LNCaP clone FGC (cell line): ENCODE measurements at places on chromosomes 4 and X.

- no peak for DNase-seq
These were observed 13.8 kb upstream of the ENOX2 start for GRCh38 chrX:130916636-130917422.

- DNase-seq: no peak
These were observed 67.8 kb downstream of the NBDY start for GRCh38 chrX:56796641-56797395.

DNA sequence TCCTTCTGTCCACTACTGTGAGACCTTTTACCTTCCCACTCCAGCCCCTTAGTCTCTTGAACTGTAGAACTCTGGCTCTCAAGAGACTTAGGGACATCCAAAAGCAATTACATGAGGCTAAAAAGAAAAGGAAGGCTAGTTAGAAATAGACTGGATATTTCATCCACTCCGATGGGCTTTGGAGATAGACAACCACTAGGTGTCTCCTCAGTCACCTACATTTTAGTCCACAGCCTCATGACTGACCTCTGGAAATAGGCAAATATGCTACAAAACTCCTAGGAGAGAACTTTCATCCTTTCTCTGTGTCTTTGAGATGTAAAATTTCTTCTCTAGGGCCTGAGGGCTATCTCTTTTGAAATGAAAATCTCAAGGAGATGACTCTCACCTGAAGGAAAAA, 45.1 kb upstream of the LAMP2 start:
- no peak for DNase-seq

DNA sequence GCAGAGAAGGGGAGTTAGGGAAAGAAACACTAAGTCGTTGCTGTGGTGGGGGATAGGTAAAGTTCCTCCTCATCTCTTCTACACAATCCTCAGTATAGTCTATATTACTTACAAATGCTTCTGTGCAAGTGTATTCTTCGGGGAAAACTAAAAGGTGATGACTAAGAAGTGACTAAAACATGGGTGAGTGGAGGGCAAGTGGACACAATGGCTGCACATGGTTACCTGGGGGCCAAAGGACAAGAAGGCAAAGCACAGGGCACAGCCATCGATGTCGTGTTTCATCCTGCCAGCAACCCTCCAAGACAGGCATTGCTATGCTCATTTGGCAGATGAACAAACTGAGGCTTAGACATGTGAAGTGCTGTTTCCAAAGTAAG, 35.5 kb upstream of the CCKAR start:
- DNase-seq: no peak

DNA sequence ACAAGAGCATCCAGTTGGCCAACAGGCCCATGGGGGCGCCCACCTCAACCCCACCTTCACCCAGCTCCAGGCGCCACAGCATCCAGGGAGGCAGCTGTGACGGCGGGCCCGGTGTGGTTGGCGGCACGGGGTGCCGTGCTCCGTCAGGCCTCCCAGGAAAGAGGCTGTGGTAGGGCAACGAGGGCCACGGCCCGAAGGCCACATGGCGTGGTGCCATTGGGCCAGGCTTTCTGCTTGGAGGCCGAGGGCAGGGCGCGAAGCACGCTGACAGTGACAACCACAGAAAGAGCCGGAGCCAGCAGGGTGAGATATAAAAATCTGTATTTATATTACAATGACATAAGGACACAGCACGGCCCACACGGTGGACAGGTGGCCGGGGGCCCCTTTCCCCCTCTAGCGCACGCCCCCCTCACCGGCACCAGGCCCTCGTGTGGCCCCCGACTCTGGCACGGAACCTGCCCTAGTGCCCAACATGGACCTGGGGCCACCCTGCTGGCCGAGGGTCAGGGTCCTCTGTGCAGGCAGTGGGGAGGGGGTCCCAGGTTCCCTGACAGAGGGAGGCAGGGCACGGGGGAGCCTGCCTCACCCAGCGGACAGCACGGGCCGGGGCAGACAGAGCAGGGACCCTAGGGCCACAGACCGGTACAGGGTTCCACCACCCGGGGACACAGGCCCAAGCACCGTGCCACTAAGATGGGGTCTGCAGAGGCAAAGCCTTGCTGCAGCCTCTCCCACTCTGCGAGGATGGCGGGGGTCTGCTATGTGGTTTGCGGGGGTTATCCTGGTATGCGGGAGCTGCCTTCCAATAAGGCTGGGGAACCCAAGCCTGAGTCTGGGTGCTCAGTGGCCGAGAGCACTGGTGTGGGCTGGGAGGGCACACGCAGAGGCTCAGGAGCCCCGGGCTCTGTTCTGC, 5.5 kb upstream of the HAUS3 start:
- DNase-seq: no peak

- DNase-seq: no peak
These were observed 143.0 kb downstream of the RASL11B start for GRCh38 chr4:53005149-53005546.

- DNase-seq: no peak
These were observed 12.8 kb downstream of the MTM1 start for GRCh38 chrX:150581093-150581775.

- no peak for DNase-seq
These were observed 246.2 kb downstream of the SCFD2 start for GRCh38 chr4:53119680-53120079.

DNA sequence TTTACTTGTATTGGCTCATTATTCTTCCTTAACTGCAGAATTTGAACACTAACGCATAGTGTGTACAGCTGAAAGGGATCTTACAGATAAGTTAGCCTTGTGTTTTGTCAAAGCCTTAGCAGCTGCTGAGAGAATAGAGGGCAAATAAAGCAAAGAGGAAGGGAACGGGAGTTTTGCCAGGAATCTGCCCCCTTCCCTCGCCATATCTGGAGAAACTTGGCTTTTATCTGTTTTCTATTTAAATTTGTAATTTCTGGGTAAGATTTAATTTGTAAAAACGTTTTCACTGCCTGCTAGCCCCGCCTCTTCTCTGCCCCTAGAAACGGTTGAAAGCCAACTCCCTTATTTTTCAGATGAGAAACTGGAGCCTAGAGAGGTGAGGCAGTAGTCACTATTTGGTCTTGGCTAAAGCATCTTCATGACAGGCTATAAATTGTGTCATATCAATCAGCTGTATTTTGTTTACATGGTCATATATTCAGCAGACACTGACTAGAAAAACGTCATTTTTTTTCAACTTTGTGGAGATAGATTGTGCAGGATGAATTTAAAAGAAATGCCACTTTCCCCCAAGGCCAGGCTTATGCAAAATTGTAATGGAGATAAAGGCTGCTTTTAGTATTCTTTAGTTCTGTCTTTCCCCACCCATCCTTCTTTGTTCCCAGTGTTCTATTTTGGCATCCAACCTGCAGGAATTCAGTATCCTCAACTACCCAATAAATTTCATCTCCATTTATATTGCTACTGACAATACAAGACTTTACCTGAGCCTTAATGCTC, 319.4 kb downstream of the SH2D1A start:
- no peak for DNase-seq

DNA sequence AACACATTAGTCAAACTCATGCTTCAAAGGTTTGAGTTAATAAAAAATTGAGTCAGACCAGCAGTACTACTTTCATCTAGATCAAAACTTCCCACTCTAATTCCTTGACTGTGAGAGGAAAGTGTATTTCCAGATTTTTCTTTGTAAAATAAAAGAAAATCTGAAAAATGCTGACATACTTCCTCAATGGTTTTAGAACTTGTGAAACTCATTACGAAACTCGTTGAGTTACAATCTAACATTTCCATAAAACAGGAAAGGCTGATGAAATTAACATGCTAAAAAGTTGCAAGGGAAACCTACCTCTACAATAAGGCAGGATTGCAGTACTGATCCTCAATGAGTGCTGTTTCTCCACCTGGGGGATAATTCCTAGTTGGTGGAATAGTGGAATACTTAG, 217.8 kb upstream of the HCCS start:
- no peak for DNase-seq

GRCh38 chr4:184824081-184824775, 1.5 kb downstream of the ACSL1 start:
- no peak for DNase-seq

GRCh38 chrX:98717970-98718369, 1692.1 kb downstream of the PCDH19 start:
- no peak for DNase-seq

DNA sequence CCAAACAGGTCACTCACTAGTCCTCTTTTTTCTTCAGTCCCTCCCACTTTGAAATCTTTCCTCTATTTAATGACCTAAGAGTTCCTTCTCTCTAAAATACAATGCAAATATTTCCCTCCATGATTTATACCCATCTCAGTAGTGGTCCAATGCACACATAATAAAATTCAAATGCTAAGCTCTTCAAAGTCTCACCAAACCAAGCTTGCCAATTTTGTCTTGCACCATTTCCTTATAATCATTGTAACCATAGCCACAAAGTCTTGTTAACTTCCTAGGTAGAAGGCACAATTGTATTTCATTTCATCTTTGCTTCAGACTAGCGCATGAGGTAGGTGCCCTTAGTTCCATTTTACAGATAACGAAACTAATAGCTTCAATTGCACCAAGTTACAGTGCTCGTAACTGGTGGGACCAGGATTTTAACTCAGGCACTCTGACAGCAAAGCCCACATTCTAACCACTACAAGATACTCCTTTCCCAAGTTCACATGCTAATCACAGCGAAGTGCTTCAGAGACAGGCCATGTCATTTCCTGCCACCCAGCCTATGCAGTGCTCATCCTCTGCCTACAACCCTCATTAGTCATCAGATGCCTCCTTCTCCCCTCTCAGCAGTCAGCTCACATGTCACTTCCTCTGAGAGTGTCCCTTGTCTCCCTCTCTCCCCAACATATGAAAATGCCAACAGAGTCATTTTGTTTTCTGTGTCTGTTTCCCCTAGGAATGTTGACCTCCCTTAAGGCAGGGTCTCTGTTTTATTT, 66.9 kb upstream of the PPARGC1A start:
- DNase-seq: peak; percentile 50

DNA sequence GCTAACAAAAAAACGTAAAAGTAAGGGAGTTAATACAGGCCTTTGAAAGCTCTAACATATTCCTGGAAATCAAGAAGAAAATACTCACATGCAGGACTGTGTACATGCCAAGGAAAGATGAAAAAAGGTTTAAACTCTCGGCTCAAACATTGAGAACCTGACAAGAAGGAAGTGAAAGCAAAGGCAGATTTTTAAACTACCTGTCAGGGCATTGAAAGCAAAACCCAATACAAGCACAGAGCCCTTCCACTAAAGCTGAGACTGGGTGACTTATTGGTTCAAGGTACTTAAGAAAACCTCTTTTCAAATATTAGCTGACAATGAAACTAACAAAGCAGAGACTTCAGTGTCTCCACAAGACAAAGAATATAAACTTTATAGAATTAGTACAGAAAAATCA, 313.0 kb upstream of the GRID2 start:
- no peak for DNase-seq

GRCh38 chrX:115400960-115401359, 111.4 kb downstream of the LUZP4 start:
- DNase-seq: no peak

DNA sequence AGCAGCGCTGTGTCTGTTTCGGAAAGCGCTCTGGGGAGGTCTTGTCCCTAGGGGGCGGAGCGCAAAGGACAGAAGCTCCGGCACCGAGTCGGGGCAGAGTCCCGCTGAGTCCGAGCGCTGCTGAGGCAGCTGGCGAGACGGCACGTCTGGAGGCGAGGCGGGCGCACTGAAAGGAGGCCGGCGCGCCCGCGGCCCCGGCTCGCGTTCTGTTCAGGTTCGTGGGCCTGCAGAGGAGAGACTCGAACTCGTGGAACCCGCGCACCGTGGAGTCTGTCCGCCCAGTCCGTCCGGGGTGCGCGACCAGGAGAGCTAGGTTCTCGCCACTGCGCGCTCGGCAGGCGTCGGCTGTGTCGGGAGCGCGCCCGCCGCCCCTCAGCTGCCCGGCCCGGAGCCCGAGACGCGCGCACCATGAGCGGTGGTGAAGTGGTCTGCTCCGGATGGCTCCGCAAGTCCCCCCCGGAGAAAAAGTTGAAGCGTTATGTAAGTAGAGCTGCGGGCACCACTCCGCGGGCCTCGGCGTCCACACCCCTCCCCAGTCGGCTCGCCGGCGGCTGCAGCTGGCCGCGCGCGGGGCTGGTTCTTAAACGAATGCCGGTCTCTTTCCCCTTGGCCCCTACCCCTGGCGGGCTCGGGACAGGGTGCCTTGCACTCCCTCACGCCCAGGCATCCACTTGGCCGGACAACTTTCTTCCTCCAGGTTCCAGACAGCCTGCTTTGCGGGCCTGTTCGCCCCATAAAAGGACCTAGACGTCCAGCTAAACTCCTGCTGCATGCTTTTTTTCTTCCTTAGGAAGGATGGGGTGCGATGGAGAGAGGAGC, at the start of gene GAB1:
TSS of gene GAB1 (plus strand) at position 96 of the 819 bp plus-strand sequence. CDS start at position 409, 313 bp downstream.
- no peak for DNase-seq

- no peak for DNase-seq
These were observed 284.8 kb upstream of the FGF13 start for GRCh38 chrX:138996268-138996667.
